ENCODE measurements at places on chromosomes 2 and 18.
A peak's percentile ranks its signal among the peaks of the same experiment; 100 is the strongest.

DNA sequence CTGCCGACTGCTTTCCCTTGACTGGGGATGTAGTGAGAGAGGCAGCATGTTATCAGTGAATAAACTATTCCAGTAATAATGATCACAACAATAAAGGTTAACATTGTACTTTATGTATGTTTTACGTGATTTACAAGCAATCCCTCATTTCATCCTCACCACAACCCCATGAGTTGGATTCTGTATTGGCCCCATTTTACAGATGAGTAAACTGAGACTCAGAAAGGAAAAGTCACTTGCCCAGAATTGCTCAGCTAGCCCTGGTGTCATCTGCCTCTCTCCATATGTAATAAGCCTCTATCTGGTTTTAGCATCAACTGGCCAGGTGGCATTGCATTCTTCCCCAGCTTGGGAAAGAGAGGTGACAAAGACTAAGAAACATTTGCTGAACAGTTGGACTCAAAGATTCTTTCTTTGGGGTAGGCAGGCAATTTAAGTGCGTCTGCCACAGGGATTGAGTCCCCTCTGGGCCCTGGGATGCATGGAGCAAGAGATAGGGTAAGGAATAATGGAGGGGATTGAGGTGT lies 2.2 kb downstream of the CXCR2 start:
- no peak for DNase-seq

DNA sequence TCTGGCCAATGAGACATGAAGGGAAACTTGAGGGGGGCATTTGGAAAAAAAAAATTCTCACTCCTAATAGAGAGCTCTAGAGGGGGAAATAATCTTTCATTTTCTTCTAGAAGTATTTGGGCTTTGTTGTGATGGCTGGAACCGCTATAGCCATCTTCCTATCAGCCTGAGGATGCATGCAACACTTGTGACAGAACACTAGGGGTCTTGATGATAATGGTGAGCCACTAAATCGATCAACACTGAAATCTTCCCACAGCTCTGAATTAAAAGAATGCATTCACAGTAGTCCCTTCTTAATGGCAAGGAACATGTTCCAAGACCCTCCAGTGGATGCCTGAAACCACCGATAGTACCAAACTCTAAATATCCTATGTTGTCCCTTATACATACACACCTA lies 325.3 kb downstream of the LNPK start:
- no peak for DNase-seq

DNA sequence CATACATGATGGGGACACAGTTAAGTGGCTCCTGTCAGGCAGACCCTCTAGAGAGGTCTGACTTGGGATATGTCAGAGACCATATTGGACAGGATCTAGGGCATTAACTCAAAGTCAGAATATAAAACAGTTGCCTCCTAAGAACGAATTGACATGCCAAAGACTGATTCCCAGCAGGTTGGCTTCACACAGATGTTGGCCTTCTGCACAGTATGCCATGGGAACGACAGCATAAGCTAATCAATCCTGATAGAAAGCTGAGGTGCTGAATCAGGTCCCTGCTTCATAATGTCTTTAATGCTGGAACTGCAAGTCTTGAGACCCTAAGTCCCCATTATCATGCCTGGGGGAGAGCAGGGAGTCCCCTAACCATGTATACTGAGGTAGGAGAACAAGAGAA lies 165.1 kb downstream of the SRBD1 start:
- no peak for DNase-seq

DNA sequence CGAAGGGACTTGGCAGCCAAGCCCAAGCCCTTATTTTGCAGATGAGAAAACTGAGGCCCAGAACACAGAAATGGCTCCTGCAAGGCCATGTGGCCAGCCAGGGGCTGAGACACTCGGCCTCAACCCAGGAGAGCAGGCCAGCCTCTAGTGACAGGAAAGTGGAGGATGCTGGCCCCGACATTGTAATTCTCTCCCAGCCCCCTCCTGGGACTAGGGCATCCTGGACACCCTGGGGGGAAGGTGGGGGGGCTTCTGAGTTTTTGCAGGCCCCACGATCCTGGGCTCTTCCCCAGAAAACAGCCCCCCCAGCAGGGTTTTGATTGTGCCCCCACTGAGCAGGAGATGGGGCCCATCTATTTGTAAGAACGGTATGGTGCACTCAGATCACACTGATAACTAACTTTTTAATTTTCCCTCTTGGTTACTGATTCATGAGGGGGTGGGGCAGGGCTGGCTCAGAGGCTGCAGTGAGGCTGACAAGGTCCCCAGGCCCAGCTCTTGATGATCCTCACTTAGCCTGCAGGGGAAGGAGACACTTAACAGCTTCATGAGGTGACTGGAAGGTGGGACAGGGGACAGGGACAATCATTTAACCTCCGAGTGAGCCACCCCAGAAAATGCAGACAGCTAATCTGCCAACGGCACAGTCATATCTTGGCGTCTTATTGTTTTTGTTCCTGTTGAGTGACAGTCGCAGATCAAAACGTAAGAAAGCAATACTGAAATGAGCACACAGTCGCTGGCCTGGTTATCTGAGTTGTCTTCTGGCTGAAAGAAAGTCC lies 18.9 kb downstream of the SMAD7 start:
- no peak for DNase-seq

DNA sequence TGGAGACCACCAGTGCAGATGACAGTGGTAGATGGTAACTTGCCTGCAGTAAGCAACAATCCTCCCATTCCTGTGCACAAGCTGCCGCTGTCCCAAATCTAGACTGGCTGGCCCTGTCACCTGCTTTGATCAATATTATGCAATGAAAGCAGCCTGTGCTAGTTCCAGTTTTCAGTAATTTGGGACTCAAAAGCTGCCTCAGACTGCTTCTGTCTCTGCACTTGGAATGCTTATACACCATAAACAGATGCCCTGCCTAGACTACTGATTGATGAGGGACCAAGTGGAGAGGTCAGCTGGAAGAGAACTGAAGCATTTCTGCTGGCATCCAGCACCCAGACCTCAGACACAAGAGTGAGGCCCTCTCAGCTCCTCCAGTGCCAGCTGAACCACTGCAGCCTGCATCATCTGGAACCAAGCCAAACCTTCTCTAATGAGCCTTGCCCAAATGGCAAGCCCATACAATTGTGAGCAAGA lies 24.9 kb downstream of the CCBE1 start:
- DNase-seq = no peak

DNA sequence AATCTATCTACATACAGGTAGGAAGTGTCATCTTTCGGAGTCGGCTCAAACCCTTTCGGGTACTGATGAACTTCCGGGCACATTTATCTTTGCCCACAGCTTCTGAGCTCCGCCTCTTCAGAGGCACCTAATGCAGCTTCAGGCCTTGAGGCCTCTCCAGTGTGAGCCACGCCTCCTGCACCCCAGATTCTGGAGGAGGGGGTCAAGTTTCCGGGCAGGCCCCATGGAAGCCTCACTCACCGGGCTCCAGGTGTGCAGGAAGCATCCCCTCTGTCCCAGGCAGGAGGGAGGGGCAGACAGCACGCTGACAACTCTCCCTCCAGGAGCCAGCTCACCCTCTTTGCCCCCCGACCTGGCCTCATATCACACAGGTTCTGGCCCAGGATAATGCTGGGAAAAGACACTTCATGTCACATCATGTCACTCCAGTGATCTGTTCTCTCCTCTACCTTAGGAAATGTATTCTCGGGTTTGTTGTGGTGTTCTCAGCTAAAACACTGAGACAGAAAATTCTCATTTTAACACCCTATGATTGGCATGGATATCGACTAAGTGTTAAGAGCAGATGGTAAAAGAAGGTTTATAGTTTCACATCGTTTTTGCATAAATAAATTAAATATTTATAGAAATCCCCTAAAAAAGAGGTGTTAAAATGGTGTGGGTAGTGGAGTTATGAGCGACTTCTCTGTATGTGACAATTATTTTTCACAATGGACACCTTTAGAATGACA lies 46.2 kb upstream of the COPS8 start:
- no peak for DNase-seq

DNA sequence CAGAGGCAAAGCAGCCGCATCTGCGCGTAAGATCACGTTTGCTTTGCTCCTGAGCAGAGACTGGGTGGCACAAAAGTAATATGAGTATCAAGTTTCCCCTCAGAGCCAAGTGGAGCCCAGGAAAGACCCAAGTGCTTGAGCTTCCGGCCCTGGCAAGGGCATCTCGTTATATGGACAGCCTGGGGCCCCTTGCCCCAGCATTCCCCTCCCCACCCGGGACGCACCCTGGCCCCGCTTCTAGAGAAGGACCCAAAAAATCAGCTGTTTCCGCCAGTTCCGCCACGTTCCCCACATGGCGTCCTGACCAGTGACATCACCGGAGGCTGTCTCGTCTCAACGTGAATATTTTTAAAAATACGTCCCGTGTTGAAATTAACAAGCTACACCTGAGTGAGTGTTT lies 135.1 kb downstream of the NFATC1 start:
- no peak for DNase-seq

DNA sequence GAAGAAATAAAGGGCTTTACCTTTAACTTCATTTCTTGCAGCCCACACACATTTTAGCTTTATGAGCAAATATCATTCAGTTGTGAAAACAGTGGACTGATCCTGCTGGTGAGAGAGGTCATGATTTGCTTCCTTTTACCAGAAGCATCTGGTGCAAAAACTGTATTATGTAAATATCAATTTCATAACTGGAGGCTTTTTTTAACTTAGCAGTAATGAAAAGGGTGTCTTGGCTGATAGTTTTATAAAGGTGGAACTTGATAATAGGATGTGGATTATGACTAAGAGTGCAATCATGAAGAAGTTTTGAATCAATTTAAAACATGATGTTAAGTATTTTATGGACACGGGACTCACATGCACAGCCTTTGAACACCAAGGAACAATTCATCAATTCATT lies 304.4 kb downstream of the GULP1 start:
- DNase-seq = no peak

- no peak for DNase-seq
Observed at GRCh38 chr18:11561293-11561692, 48.1 kb upstream of the SLC35G4 start.

DNA sequence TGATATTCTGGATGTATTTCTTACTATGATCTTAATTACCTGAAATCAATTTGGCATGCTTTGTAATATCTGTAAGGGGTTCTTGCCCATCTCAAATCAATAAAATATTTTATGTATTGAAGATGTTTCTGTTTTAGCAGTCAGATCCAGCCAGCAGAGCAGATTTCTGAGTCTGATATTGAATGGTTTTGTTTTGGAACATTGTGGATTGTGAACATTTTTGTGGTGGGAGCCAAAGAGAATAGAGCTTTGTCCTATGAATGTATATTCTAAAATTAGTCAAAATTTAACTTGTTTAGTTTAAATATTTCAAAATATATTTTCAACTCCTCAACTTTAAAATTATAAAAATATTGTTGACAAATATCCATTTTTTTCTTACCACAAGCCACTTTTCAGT lies 197.0 kb downstream of the UBE2E3 start:
- DNase-seq = no peak

GRCh38 chr2:189142893-189143759 lies 36.4 kb downstream of the COL5A2 start:
- DNase-seq = no peak

DNA sequence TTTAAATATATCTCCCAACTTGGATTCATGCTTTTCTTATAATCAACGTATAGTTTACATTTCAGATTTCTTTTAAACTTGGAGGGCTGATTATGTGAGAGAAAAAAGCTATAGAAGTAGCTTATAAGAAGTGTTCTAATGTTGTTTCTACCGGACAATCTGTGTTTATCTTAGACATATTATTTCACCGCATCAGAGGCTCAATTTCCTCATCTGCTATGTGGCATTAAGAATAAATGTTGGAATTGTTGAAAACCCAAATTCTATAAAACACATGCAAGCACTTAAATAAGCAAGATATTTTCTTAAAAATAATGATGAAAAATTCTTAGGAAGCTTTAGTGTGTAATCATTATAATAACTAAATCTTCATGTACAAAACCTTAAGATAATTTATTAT lies 407.9 kb downstream of the HRH4 start:
- no peak for DNase-seq

DNA sequence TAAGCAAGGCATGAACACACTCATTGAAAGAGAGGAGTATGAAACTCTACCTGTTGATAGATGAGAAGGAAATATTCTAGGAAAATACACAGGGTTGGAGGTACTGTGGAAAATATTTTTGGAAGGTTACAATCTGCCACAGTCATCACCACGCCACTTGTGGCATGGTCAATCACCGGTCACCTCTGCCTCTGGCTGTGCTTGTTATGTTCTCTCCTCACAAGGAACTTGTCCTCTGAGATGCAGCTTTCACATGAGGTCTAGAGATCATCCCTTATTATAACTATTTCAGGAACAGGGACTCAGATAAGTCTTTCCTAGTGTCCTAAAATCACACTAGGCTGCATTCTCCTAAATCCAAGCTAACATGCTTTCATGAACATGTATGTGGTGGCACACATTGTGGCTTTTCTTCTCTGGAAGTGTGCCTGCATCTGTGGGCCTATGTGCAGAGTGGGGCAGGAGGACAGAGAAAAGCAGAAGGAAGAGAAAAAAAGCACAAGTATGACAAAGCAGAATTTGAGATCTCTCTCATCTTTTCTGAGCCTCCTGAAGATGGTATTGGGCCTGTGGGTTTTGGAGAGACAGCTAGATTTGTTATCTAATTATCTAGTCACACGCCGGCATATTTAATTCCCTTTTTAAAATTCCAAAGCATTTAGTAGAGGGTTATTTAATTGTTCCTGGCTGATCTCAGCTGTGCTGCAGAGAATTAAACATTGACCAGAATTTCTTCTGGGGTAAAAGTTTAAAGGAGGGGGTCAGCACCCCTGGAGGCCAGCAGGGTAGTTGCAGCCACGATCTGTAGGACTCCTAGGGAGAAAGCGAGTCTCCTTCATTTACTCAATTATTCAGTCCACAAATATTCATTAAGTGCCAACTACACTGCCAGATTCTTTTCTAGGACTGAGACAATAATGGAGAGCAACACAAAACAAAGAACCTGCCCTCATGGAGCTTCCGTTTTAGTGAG lies 294.6 kb downstream of the RDH14 start:
- no peak for DNase-seq

DNA sequence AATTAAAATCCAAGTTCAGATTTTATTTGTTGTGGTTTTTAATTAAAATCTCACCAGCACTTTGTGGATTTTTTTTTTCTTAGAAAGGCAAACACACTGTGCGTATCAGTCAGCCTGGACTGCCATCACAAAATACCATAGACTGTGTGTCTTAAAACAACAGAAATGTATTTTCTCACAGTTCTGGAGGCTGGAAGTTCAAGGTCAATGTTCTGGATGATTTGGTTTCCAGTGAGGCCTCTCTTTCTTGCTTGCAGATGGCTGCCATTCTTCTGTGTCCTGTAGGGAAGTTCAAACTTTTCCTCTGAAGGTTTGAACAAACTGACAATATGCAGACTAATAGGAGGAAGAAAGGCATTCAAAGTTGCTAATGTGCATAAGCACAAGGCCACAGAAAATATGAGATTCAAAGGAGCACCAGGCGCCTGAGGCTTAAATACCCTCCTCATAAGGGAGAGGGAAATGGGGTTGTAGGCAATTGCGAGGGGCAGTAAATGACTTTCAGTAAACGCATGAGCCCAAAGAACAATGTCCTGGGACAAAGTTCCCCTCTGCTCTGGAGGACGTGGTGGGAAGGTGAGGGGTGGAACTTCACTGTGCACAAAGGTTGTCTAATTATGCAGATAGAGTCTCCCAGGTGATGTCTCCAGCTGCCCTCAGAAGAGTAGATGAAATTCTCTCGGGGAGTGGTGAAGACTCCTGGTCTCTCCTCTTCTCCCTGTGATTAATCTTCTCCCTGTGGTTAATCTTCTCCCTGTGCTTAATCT lies 26.5 kb upstream of the KCNF1 start:
- DNase-seq = no peak

- DNase-seq = no peak
Observed at GRCh38 chr2:64620661-64621060, 33.1 kb downstream of the SERTAD2 start.

- DNase-seq = no peak
Observed at GRCh38 chr2:6975988-6976387, 58.8 kb downstream of the RNF144A start.

GRCh38 chr18:68840554-68841263 lies 42.8 kb downstream of the CCDC102B start:
- DNase-seq = peak; percentile 83

Data from GM04504 (cell line).